ENCODE measurements at places on chromosomes 3 and 15.

- no peak for DNase-seq
Observed at GRCh38 chr3:42610976-42611375, 10.5 kb downstream of the NKTR start.

- DNase-seq = no peak
Observed at GRCh38 chr15:40449275-40449674, 8.5 kb downstream of the BAHD1 start.

GRCh38 chr15:96474231-96474664, 143.7 kb downstream of the NR2F2 start:
- no peak for DNase-seq

GRCh38 chr3:42692667-42693529, 7.6 kb downstream of the KLHL40 start:
- no peak for DNase-seq
